ENCODE measurements at places on chromosomes 5 and 9.

GRCh38 chr5:12095808-12096281 lies 191.6 kb upstream of the CTNND2 start:
- DNase-seq: no peak

DNA sequence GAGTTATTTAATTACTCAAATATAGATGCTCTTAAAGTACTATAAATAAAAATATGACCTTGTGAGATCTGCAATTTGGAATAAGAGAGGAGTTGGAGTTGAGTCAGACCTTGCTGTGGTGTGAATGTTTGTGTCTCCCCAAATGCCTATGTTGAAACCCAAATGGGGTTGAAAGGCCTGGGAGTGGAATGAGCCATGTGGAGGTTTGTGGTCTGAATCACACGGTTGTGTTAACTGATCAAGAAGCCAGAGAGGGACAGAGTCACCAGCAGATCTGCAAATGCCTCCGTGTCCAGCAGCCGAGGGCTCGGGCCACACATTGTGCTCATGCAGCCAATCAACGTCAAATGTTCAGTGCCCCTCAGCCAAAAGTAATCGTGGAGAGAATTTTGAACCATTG lies 404.4 kb downstream of the ICE1 start:
- no peak for DNase-seq

- DNase-seq: no peak
These were observed 107.9 kb downstream of the RXRA start for GRCh38 chr9:134433909-134434882.

GRCh38 chr5:52864884-52865283 lies 77.2 kb downstream of the ITGA1 start:
- no peak for DNase-seq

DNA sequence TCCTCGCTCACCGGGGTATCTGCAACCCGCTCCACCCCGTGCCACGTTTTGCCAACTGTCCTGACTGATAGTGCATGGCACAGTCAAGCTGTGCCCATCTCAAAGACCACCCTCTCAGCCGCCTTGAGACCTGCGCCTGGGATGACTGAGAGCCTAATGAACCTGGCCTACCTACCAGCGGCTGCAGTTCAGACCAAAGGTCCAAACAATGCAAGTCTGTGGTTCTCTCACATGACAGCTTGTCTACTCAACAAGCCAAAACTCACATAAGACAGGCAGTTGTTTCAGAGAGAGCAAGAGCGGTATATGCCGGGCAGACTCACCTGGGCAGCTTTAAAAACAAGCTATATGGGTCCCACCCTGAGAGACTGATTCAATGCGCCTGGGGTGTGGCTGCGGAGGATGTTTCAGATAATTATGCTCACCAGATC lies 70.5 kb downstream of the EPB41L4B start:
- no peak for DNase-seq

DNA sequence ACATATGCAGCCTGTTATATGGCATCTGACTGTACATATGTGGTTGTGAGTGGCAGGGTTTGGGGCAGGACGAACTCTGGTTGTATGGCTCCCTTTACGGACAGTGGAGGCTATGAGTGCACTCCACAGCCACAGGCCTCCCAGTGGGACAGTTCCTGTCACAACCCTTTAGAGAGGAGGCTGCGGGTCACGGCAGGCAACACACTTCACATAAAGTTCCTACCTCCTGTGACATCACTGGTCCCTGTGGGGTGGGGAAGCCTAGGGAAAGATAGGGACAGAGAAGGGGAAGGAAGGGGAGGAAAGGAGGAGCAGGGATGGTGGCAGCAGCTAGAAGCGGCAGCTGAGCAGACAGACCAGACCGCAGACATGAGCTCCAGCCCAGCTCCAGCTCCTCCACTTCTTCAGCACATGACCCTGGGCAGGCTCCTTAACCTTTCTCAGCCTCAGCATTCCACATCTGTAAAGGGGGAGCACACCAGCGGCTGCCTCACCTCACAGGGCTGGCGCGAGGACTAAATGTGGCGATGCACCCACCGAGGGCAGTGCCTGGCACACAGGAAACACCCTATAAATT lies 27.4 kb upstream of the CORO2A start:
- no peak for DNase-seq

DNA sequence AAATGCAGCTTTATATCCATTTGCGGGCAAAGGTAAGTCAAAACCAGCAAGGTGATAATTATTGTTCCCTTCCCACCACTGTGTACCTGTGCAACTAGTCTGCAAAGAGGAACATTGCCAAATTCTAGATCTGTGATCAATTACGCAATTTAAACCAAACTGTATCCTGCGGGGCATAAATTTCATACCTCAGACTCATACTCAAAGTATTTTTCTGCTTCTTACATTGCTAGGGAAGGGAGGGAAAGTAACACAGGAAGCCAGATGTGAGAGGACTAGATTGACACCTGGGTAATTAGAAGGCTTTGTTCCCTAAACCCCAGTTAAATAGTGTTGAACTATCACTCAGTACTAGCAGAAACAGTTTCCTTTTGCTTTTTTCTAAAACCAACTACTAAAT lies 240.2 kb upstream of the ZNF608 start:
- no peak for DNase-seq

DNA sequence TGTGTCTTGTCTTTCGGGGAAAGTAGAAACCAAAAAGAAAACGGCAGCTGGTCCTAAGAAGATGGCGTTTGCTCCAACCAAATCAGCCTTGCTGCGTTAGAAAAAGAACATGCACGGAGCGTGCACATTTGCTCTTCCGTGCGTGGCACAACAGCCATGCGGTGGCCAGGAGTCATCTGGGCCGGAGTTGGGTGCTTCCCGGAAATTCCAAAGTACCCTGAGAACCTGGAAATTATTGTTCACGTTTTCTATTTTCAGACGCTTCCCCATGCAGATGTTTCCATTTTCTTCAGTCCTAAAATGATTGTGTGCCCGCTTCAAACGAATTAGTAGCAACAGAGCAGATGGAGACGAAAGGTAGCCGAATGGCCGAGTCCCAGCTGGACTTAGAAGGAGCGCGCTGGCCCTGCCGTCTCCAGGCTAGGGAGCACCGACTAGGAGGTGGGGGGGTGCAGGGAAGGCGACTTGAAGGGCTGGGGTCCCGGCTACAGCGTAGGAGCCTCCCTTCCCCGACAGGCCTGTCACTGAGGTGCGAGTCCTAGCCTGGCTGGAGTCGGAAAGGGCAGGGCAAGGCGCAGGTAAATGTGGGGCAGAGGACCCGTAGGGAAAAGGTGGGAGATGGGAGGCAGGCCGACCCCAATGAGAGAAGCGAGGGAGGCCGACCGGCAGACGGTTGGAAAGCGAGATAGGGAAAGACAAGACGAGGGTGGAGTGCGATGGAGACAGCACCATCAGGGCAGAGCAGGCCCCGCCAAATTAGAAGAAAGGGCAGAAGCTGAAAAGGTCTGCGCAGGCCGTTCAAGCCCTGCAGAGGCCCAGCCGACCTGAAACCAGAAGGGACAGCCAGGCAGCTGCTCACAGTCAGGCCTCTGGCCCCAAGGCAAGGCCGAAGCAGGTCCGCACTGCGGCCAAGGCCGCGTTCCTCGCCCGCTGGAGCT lies 1.4 kb downstream of the BARX1 start:
- DNase-seq: no peak

GRCh38 chr9:100554935-100555401 lies 22.9 kb upstream of the CAVIN4 start:
- no peak for DNase-seq

GRCh38 chr5:111345731-111346130 lies 121.5 kb downstream of the CAMK4 start:
- no peak for DNase-seq

GRCh38 chr9:123460091-123460490 lies 104.1 kb downstream of the CRB2 start:
- DNase-seq: no peak

GRCh38 chr9:95504053-95504963 lies 12.5 kb downstream of the PTCH1 start:
- no peak for DNase-seq

DNA sequence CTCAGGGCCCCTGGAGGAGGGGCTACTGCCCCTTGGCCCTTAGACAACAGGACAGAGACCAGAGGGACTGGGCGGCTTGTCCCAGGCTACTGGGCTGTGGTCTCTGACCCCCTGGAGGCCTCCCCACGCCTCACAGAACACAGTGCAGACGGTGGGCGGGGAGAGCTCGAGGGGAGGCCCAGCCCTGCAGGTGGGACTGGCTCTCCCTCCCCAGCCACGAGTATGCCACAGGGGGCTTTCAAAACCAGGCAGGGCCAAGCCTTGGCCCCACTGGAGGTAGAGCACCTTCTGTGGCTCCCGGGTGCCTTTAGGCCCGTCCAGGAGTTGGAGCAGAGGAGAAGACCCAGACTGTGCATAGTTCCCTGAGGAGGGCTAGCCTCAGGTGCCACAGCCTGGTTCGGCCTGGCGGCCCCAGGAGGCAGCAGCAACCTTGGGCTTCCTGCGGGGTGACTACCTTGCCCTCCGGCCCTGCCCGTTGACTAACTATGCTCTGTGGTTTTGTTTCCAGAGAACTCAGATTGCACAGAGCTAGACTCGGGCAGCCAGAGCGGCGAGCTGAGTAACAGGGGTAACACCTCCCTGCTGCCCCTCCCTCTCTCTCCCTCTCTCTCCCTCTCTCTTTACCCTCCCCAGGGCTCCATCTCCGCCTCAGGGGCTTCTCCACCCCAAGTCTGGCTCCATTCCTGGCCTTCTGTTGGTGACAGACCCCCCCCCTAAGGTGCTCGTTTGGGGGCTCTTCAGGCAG lies 15.5 kb downstream of the CARD19 start:
- DNase-seq: no peak

- no peak for DNase-seq
These were observed 98.5 kb downstream of the SNX18 start for GRCh38 chr5:54616031-54616430.

GRCh38 chr9:97271292-97271691 lies 36.2 kb upstream of the CCDC180 start:
- DNase-seq: no peak

DNA sequence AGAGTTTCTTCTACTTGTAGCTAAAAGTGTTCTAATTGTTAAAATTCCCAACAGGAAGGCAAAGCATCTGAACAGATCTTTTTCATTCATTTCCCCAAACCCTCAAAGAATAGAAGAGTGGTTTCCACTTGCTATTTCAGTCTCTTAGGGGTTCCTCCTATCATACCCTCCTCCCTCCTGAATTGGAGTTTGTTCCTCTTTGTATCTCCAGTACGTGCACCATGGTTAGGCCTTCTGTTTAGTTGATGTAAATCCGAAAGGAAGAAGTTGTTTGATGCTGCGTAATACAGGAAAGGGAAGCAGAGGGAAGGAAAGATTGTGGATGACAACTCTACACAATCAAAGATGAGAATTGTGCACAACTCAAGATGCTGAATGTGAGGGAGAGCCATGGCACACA lies 303.6 kb downstream of the PIK3R1 start:
- no peak for DNase-seq

DNA sequence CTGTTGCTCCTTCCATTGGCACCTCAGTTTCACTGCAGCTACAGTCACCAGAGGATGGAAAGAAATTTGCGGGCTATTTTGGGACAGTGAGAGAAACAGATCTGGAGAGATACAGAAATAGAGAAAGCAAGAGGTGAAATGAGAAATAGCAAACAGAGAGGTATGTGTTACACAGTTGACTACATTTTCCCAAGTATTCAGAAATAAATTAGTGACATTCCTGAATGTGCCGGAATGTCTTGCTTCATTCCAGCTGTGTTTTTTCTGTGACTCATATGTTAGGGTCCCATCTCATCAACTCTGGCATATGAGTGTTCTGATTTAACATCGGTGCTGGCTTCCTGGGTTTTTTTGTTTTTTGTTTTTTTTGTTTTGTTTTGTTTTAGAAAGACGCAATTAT lies 63.8 kb upstream of the ZNF462 start:
- no peak for DNase-seq

DNA sequence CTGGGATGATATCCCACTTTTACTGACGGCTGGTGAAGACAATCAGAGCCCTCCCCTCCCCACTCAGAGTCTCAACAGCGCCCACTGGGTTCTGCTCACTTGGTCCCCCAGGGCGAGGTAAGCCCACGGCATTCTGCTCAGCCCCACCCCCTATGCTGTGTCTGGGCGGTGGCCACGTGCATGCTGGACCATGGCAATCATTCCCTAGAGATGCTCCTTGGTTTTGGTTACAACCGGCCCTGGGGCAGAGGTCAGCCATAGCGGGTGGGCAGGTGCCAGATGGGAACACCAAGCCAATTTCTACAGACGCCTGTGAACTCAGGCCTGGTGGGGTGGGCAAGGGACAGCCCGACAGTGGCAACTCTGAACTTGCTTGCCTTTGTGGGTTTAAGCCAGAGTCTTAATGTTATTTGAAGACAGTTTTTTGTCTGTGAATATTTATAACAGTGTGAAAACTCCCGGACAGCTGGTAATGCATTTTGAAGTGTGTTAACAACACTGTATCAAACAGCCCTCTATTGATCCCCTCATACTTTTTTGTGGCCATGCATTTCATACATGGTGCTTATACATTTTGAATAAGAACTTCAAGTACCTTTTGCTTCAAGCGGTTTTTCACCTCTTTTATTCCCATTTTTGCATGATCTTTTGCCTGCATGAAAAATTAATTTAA lies 94.2 kb downstream of the CRB2 start:
- no peak for DNase-seq
